ENCODE measurements at places on chromosomes 6 and 20.
A peak's percentile ranks its signal among the peaks of the same experiment; 100 is the strongest.

DNA sequence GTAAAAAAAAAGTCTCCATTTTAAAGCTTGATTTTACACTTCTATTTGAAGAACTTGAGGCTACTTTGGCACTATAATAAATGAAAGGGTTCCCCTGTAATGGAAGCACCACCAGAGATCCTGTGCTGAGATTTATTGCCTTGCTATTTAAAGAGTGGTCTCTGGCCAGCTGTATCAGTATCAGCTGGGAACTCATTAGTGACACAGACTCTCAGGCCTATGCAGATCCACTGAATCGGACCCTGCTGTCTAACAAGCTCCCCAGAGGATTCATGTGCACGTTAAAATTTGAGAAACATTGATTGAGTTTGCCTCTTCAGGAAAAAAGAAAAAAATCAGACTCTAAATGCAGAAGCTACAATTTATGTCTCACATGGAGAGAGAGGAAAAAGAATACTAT, 299.9 kb upstream of the BMP2 start:
- DNase-seq = no peak

DNA sequence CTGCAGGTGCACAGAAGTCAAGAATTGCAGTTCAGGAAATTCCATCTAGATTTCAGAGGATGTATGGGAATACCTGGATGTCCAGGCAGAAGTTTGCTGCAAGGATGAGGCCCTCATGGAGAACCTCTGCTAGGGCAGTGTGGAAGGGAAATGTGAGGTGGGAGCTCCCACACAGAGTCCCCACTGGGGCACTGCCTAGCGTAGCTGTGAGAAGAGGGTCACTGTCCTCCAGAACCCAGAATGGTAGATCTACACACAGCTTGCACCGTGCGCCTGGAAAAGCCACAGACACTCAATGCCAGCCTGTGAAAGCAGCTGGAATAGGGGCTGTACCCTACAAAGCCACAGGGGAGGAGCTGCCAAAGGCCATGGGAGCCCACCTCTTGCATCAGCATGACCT, 681.4 kb downstream of the EPHA7 start:
- no peak for DNase-seq

DNA sequence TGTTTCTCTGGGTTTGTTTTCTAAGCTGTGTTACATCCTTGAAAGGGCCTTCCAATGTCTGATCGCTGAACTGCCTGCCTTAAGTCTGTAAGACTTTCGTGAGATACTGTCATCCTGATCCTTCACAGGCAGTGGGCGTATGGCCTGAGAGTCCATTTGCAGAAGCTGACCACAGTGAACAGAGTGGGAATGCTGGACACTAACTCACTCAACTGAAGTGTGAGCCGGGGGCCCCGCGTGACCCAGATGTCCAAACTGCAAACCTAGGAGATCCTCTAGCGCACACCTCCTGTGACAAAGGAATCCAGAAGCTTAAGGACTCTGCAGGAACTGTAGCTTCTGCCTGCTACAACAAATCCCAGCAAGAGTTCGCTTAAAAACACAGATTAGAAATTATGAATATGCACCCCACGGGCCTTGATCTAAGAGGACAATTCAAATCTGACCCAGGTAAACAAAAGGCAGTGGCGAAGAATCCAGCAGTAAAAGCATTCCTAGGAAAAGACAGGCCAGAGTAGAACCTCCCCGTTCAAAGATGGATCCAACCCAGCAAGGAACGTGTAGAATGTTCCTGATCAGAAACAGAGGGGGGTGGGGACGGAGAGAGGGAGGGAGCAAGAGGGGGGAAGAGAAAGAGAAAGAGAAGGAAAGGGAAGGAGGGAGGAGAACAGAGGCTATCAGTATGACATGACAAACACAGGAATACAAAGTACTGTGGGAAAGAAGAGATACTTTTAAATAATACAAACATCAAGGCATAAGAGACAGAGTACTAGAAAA, 135.0 kb upstream of the AFDN start:
- no peak for DNase-seq

GRCh38 chr6:64602993-64603392, 967.4 kb downstream of the PHF3 start:
- no peak for DNase-seq

- no peak for DNase-seq
Observed at GRCh38 chr6:164200071-164200470, 785.6 kb downstream of the QKI start.

DNA sequence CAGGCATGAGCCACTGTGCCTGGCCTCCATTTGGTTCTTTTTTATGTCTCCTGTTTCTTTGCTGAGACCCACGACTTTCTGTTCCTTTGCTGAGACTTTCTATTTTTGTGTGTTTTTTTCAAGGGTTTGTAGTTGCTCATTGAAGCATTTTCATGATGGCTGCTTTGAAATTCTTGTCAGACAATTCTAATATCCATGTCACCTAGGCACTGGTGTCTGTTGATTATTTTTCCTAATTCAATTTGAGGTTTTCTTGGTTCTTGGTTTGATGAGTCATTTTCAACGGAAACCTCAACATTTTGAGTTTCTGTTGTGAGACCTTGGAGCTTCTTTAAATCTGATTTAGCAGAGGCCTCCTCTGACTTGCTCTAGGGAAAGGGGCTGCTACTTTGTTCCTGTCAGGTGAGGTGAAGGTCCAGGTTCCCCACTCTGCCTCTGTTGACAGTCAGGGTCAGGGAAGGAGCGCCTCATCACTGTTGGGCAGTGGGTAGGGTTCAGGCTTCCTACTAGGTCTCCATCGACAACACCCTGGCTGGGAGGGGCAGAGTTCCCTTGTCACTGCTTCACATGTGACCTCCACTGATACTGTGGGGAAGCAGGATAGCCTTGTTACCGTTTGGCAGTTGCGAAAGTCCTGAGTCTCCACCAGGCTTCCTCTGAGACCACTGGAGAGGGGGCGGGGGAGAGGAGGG, 67.2 kb upstream of the RNF24 start:
- DNase-seq = no peak

GRCh38 chr6:154617175-154617574, 106.7 kb upstream of the CNKSR3 start:
- no peak for DNase-seq

DNA sequence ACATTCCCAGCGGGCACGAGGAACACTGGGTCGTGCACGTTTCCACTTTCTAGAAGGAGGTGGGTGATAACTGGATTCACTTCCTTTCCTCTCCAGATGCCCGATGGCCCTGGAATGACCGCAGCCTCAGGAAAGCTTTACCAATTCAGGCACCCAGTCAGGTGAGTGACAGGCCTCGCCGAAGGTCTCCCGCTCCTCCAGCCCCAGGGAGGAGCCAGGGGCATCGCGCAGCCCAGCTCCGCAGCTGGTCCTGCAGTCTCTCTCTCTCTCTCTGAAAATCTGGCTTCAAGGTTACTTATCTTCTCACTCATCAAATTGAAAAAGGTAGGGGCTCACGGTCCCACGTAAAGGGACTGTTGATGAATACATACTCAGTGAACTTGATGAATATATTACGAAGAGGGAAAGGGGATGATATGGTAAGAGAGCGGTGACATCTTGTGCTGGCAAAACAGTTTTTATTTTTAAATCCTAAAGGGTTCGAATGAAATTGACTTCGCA, 891 bp downstream of the RIPPLY2 start:
- DNase-seq = peak; percentile 29

DNA sequence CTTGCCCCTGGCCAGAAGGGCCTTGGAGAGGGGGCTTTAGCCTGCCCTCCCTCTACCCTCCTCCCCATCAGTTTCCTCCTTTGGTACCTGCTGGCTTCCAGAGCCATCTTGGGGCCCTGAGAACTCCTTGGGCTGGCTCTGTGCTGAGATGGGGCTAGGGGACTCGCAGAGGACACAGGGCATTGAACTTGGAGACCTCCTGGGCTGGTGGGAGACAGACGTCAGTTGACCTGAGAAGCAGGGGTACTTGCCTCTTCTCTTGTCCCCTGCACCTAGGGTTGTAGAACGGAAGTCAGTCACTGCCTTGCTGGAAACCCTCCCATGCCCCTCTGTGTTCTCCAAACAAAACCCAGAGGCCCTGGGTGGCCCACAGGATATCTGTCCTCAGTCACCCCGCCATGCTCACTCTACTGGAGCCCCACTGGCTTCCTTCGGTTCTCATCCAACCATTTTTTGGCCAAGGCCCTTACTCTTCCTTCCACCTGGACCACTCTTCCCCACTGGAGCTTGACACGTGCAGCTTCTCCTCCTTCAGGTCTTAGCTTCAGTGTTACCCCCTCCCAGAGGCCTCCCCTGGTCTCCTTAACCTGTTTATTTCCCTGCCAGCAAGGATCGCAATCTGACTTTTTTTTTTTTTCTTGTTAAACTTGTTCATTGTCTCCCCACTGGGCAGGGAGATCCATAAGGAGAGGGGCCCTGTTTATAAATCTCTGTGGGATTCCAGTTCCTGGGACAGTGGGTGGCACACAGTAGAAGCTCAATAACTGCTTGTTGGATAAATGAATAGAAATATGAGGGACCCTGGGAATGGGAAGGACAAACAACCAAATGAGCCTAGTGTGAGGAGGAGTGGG, 971 bp downstream of the RBCK1 start:
- no peak for DNase-seq

Measured in NCI-H748 treated with DMSO at 0.1 percent for 48 hours (cell line).